Thymus (tissue), 14 donors: ENCODE measurements at places on chromosomes 4 and X. TPM values are rescaled to one million over a fixed set of nuclear protein-coding genes. Genes with fewer than 3 reads are reported as not detected.
A peak's percentile ranks its signal among the peaks of the same experiment; 100 is the strongest.

GRCh38 chr4:26088433-26088928, 174.5 kb downstream of the SMIM20 start:
- DNase-seq = no peak
- H3K4me1 ChIP-seq = no peaks in the 10 kb centered on the region
- no peak overlapping the region for H3K27ac ChIP-seq
- H3K27me3 ChIP-seq = no peaks in the 10 kb centered on the region

- no peak overlapping the region for H3K27ac ChIP-seq
- H3K36me3 ChIP-seq = no peaks in the 10 kb centered on the region
- H3K27me3 ChIP-seq = no peaks in the 10 kb centered on the region
- peaks cover 7% of the 10 kb centered on the region for H3K4me1 ChIP-seq
- DNase-seq = no peak
These were observed 49.3 kb upstream of the RPL34 start for GRCh38 chr4:108570993-108571569.

DNA sequence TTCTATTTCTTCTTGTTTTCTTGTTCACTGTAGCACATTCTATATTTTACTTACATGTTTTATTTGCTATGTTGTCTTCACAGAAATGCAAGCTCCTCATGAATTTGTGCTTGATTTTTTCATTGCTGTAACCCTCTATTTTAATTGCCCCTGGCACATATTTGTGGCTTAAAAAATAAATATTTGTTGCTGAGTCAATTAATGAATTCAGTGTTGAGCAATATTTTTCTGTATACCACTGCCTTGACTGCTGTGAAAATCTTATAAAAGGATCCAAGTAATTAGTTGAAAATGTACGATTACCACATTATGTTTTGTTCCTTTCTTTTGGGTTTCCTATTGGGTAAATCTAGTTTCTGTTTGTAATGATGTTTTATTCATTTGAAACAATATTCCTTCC, 68.5 kb downstream of the FAM47A start:
- no peaks in the 10 kb centered on the region for H3K36me3 ChIP-seq
- DNase-seq = no peak
- no peak overlapping the region for H3K27ac ChIP-seq
- no peak overlapping the region for H3K4me3 ChIP-seq
- H3K27me3 ChIP-seq = no peaks in the 10 kb centered on the region

GRCh38 chrX:117092641-117093040, 629.9 kb upstream of the CT83 start:
- H3K4me1 ChIP-seq = no peaks in the 10 kb centered on the region
- no peaks in the 10 kb centered on the region for H3K36me3 ChIP-seq
- DNase-seq = no peak
- no peak overlapping the region for H3K27ac ChIP-seq

DNA sequence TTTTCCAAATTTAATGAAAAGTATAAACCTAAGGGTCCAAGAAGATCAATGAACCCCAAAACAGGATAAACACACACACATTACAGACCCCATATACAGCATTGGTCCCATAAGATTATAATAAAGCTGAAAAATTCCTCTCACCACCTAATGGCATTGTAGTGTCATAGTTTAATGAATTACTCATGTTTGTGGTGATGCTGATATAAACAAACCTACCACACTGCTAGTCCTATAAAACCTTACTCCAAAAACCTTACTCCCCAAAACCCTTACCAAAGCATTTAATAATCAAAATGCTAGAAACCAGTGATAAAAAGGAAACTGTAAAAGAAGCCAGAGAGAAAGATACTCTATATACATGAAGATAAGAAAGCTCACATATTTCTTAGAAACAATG, 148.1 kb upstream of the SH3RF1 start:
- H3K4me3 ChIP-seq = no peak overlapping the region
- no peaks in the 10 kb centered on the region for H3K4me1 ChIP-seq
- no peak overlapping the region for H3K27ac ChIP-seq
- no peaks in the 10 kb centered on the region for H3K36me3 ChIP-seq
- H3K27me3 ChIP-seq = no peaks in the 10 kb centered on the region

DNA sequence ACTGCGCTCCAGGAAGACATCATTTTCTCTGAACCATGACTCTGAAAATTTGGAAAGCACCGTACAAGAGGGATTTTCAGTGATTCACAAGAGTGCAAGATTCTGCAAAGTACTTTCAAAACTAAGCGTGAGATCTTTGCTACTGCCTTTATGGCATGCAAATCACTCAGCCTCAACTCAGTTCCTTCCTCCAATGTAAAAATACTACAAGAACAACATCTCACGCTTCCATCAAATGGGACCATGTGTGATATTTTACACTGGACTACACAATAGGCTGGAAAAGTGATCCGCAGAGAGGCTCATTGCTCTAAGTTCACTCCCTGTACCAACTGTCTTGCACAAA, 674 bp upstream of the IL15 start:
- peak overlapping the region; percentile 74 for H3K27ac ChIP-seq
- H3K4me1 ChIP-seq = peaks cover 13% of the 10 kb centered on the region
- no peak for DNase-seq
- no peaks in the 10 kb centered on the region for H3K36me3 ChIP-seq
- H3K27me3 ChIP-seq = no peaks in the 10 kb centered on the region

GRCh38 chr4:154450966-154451365, 40.6 kb downstream of the DCHS2 start:
- H3K4me1 ChIP-seq = no peaks in the 10 kb centered on the region
- DNase-seq = no peak
- no peaks in the 10 kb centered on the region for H3K27me3 ChIP-seq
- no peak overlapping the region for H3K27ac ChIP-seq
- no peak overlapping the region for H3K4me3 ChIP-seq
- H3K36me3 ChIP-seq = no peaks in the 10 kb centered on the region

GRCh38 chr4:69830560-69831269, 29.2 kb downstream of the SULT1E1 start:
- H3K27ac ChIP-seq = no peak overlapping the region
- H3K4me3 ChIP-seq = no peak overlapping the region
- no peaks in the 10 kb centered on the region for H3K27me3 ChIP-seq
- DNase-seq = no peak
- H3K4me1 ChIP-seq = peaks cover 4% of the 10 kb centered on the region

DNA sequence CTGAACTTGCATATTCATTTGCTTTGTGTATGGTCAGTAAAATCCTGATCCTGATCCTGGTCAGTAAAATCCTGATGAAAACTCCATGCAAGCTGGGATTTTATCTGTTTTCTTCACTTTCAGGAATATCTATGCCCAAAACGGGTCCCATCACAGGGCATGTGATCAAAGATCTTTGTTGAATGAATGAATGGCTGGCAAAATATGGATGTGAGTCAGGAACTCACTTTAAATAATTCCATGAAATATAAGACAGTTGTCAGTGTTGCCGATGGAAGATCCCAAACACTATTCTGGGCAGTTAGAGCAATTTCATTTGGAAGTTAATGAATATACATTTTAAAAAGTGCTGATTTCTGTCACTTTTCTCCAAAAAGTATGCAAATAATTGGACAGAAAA, 598.4 kb downstream of the GBA3 start:
- no peaks in the 10 kb centered on the region for H3K36me3 ChIP-seq
- no peaks in the 10 kb centered on the region for H3K27me3 ChIP-seq
- H3K4me3 ChIP-seq = no peak overlapping the region
- H3K27ac ChIP-seq = no peak overlapping the region
- H3K4me1 ChIP-seq = no peaks in the 10 kb centered on the region

DNA sequence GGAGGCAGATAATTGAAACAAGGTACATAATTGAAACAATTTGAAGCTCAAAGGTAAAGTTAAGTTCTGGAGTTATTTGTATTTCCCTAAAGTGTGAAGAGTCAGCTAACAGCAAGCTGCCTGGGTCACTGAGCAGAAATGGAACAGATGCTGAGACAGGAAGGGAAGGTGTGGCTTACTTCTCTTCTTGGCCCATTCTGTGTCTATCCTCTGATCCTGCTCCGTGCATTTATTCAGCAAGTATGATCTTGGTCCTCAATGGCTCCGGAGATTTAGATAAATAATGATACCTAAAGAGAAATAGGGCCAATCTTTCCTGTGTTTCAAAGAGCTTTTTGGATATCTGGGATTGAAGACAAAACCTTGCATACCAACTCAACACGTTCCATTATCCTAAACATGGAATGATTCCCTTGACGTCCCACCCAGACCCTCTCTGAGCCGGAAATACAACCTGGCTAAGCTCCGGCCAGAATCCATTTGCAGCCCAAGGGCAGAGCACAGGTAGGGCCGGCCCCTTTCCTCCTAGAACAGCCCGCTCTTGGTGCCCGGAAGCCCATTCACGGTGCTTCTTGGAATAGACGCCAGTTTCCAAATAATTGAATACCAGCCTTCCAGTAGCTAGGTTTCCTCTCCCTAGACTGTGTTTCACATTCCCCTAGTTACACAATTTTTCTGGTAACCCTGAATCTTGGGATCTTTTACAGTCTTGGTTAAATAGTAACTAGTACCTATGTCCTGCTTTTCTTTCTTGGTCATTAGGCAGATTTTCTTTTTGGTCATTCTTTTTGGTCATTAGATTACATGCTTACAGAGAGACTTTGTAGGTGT, 211.0 kb downstream of the NWD2 start:
- no peak for DNase-seq
- H3K27ac ChIP-seq = no peak overlapping the region
- H3K27me3 ChIP-seq = peaks cover 29% of the 10 kb centered on the region
- H3K36me3 ChIP-seq = no peaks in the 10 kb centered on the region
- no peak overlapping the region for H3K4me3 ChIP-seq

DNA sequence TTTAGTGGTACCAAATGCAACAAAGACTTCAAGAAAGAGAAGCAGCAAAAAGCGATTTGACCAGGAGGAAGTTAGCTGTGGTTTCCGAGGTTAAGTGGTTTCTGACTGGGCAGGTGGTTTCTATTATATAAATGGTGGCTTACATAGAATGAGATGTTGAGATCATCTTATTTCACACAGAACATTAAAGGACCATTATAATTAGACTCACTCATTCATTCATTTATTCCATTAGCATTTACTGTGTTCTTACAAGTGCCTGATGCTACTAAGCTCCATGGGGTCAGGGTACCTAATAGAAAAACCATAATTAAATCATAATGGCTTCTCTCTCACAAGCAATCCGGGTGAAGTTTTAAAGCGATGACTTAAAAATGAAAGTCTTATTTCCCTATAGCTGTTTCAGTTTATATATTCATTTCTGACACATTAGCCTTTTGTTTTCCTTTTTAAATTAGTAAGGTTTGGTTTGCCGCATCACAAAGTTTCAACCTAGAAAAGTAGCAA, 10.6 kb downstream of the TSPAN6 start:
- H3K27me3 ChIP-seq = no peaks in the 10 kb centered on the region
- no peak overlapping the region for H3K27ac ChIP-seq
- H3K4me1 ChIP-seq = no peaks in the 10 kb centered on the region
- H3K36me3 ChIP-seq = no peaks in the 10 kb centered on the region

The NUDT10 gene
- polyA plus RNA-seq = 1.1 TPM

The HTR2C gene
- polyA plus RNA-seq = under 0.01 TPM

The HMX1 gene
- polyA plus RNA-seq = 0.05 TPM

The OTUD6A gene
- polyA plus RNA-seq = 0.02 TPM

The CLCN5 gene
- 1.6 TPM for polyA plus RNA-seq
